SK-MEL-5 (cell line): ENCODE measurements at places on chromosomes 11 and 22.

DNA sequence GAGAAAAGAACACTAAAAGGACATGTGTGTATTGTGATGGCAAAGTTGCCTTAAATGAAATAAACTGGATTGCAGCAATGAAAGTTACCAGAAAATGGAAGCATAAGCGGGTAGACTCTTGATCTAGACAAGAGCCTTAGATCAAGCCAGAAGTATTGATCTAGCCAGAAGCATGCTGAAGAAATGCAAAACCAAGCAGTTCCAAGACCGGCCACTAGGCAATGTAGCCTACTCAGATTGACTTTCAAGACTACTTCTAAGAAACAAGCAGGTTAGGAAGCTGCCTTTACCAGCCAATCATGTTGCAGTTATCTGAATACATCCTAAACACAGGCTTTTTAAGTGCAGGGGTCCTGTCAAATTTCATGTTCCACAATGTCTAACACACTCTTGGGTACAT lies 54.6 kb downstream of the KCNA4 start:
- DNase-seq, result peak; percentile 64

DNA sequence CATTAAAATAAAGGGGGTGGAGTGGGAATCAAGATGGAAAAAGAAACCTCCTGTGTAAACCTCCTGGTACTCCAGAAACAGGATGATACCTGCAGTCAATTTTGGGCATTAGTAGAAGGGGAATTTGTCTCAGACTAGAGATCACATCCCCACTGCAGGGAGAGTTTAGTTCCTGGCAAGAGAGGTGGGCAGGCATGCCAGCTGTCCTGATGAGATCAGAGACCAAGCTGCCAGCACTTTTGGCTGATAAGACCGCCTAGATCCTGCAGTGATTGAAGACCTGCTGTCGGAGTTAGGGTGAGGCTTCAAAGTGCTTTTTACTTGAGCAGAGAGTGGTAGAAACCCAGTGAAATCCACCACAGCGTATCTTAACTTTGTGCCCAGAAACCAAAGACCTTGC lies 29.7 kb upstream of the NELL1 start:
- DNase-seq, result no peak

GRCh38 chr11:81839976-81840375 lies 893.7 kb downstream of the FAM181B start:
- peak; percentile 13 for DNase-seq

DNA sequence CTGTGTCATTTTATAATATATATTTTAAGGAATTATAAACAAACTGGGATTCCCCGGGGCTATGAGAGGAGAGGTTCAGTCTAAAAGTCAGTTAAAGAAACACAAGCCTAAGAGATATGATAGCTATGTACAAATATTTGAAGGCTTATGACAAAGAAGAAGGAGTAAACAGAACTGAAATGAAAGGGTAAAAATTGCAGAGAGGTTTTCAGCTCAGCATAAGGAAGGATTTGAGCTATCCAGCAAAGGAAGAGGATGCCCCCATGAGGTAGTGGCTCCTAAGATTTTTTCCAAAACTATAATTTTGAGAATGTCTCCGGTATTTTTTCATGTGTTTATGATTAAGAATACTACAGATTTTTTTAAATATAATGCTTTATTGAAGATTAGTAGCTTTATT lies 57.9 kb upstream of the ANGPTL5 start:
- DNase-seq, result peak; percentile 11

GRCh38 chr11:66676931-66677598 lies 622 bp downstream of the RBM4B start:
- no peak for DNase-seq

- DNase-seq, result peak; percentile 77
Observed at GRCh38 chr11:14907411-14908213, 15.6 kb upstream of the CYP2R1 start.

DNA sequence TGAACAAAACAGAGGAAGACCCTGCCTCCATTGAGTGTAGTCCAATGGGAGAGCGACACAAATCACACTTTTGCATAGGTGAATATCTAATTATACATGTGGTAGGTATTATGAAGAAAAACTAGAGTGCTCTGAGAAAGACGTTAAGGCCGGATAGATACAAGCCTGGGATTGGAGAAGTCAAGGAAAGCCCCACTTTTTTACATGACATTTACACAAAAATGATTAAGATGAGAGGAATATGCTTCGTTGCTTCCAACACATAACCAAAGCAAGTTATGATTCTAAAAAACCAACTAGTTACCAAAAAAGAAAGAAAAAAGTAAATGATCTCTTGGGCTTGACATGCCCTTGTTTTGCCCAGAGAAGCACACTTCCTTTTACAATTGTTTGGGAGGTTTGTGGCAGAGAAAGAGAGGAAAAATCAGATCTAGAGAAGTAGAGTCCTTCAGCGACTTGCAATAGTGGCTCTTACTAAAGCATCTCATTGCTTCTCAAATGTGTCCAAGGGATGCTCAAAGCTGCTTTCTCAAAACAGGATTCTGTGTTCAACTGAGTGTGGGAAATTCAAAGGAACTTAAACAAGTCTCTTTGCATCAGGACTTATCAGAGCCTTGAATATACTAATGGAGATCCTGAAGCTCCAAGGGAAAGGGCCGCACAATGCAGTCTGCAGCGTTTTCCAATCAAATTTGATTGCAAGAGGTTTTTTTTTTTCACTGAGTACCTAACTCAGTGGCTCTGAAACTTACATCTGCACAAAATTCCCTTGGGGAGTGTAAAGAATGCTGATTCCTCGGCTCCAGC lies 38.8 kb downstream of the FLI1 start:
- DNase-seq, result no peak

DNA sequence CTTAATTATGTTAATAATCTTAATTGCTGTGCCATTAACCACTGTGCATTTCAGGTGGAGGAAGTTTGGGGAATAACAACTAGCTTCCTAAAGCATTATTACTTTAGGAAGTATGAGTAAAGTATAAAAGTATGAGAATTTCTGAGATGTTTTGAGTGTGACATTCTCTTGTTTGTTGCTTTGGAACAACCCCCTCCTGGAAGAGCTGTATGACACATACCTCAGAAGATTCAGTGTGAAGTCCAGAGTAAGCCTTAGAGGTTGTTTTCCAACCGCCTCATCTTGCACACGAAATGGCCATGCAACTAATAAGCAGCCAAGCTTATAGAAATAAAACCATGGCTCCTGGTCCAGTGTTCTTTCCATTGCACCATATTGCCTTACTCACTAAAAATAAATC lies 21.7 kb downstream of the CCDC81 start:
- no peak for DNase-seq

DNA sequence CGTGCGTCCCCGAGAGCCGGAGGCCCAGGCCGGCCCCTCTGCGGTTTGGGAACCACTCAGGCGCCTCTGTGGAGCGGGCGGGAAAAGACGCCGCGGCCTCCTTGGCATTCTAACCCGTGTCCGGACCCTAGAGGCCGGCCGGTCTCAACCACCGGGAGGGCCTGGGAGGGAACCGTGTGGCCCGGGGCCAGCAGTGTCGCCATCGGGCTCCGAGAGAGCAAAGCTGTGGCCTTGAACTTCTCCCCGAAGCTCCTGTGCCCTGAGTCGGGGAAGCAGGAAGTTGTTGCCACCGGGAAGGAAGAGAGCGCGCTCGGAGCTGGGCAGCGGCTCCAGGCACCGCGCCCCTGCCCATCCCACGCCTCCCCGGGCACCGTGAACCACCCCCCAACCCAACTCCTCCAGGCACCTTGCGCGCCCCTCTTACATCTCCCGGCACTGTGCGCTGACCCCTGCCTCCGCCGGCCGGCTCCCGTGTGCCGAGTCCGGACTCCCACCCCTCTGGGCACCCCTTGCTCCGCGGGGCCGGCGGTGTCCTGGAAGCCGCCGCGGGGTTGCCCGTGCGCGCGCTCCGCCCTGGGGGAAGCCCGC lies 80.0 kb upstream of the PPARA start:
- DNase-seq, result no peak

GRCh38 chr11:116875194-116875593 lies 37.8 kb upstream of the APOA1 start:
- no peak for DNase-seq

GRCh38 chr11:87366763-87367405 lies 329.1 kb downstream of the TMEM135 start:
- no peak for DNase-seq

DNA sequence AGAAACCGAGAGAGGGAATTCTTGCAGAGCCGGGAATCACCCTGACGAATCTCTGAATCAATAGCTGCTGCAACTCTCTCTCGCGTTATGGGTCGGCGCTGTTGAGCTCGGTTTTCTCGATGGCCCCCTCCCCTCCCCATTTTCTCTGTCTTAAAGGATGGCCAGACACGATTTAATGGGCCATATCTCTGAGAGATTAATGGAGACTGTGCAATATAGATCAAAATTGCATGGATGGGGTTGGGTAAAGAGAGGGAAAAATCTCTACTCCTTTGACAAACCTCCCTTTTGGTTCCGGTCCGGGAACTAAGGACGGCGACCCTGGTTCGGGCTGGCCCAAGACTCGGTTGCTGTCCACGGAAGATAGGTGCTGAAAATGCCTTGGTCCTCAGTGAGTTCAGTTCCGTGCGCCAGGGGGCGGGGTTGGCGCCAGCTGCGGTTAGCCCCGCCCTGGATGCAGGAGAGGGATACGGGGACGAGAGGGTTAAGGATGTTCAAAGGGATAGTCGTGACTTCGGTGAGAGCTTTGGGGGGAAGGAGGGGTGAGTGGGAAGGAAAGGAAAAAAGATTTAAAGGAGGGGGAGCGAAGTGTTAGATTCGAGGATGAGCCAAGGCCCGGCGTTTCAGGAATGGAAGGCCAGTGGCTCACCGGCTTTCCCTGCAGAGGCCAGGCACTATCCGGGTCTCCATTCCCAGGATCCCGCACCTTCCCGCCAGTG lies 103.6 kb upstream of the HSD17B12 start:
- peak; percentile 64 for DNase-seq

GRCh38 chr22:46537946-46538813 lies 760 bp upstream of the CELSR1 start:
- DNase-seq, result peak; percentile 39

GRCh38 chr11:8787372-8787771 lies 104.8 kb downstream of the RPL27A start:
- no peak for DNase-seq

- no peak for DNase-seq
Observed at GRCh38 chr11:115541518-115541917, 37.3 kb upstream of the CADM1 start.

DNA sequence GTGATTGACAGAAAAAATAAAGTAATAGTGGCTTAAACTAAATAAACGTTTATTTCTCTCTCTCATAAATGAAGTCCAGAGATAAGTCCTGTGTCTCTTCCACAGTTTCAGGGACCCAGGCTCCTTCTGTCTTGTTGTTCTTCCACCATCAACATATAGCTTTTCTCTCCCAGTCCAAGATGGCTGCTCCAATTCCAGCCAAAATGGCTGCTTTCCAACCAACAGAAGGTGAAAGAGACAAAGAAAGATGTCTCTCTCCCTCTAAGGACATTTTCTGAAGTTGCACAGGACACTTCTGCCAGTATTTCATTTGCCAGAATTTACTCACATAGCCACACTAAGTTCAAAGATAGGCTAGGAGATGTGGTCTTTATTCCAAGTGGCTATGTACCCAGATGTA lies 9.4 kb upstream of the PLEKHB1 start:
- DNase-seq, result no peak

GRCh38 chr11:32886180-32886579 lies 6.4 kb upstream of the QSER1 start:
- no peak for DNase-seq

GRCh38 chr11:26621132-26621531 lies 49.1 kb upstream of the MUC15 start:
- DNase-seq, result no peak

DNA sequence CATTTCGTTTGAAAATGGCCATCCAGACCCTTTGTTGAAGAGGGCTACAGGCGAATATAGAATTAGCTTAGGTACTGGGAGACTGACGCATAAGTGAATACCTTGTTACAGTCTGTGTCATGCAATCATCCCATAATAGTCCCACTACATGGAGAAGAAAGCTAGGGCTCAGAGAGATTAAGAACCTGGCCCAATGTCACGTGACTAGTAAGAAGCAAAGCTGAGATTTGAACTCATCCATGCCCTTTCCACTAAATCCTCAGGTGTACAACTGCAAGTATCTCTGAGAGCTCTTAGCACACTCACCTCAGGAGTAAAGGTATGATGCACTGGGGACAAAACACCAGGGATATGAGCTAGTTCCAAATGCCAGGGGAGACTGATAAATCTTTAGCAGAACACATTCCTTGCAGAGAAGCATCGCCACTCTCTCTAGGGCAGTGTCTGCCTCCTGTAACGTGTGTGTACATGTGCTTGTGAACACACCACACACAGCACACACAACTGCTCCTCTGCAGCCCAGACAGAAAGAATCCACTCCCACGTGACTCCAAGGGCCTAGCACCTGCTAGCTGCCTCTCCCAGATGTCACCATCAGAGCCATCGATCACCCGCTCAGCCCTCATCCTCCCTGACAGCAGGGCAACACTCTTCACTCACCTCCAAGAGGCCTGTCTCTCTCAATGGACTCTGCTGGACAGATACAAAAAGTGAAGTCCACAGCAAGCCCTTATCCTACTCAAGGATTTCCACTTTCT lies 402.8 kb downstream of the NXPE2 start:
- no peak for DNase-seq

DNA sequence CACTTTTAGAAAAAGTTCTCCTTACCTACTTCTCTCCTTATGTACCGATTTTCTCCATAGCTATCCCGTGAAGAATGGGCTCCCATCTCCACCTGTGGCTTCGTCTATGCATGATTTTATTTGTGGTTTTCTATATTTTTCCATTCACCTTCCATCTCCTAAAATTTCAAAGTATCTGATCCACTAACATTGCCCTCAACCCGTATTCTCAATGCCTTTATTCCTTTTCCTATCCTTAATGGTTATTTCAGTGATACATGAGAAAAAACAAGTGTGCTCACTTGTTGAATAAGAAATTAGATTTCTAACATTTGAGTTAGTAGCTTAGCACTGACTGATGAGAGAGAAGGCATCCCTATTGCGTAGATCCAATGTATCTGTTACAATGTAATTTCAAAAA lies 16.9 kb downstream of the CYP2R1 start:
- no peak for DNase-seq

DNA sequence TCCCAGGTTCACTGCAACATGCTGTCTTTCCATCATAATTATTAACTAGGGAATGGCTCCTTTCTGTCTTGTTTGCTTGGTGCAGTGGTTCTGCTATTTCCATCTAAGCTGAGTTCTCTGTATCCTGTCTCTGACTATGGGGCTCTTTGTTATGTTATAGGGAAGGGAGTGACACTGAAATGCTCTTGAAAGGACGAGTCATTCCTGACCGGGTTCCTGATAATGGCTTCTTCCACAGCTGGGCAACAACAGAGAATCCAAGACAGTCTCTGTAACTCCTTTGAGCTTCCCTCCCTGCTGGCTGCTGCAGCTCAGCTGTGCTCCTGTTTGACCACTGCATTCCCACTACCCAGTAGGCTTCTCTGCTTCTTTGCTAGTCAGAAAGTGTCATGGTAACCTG lies 24.1 kb downstream of the OR2AT4 start:
- DNase-seq, result peak; percentile 51

- no peak for DNase-seq
Observed at GRCh38 chr11:2481253-2481652, 36.4 kb downstream of the KCNQ1 start.

GRCh38 chr11:90947930-90948329 lies 725.1 kb upstream of the CHORDC1 start:
- DNase-seq, result no peak

- no peak for DNase-seq
Observed at GRCh38 chr22:21939461-21939913, 13.2 kb downstream of the PPM1F start.
